Activated CD4-positive, alpha-beta T cell treated with anti-CD3 and anti-CD28 coated beads for 1 hour (primary cell): ENCODE measurements at places on chromosomes 6 and 20.

DNA sequence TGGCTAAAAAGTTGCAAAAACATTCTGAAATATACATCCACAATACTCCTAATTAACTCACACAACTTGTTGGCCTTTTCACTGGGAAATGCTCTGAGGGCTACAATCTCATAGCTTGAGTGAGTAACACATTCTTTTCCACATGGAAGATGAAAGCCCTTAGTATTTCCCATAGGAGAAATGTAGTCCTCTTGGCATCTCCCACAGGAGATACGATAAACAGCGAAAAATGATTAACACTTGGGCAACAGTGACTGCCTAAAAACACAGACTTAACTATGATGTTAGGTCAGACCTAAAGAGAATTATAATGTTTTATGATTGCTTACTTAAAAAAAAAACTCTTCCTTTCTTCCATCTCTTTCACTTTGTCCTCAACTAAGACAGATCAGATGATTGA, 9.0 kb downstream of the MYLK4 start:
- no peak for DNase-seq

GRCh38 chr6:12361042-12361765, 71.0 kb downstream of the EDN1 start:
- no peak for DNase-seq

DNA sequence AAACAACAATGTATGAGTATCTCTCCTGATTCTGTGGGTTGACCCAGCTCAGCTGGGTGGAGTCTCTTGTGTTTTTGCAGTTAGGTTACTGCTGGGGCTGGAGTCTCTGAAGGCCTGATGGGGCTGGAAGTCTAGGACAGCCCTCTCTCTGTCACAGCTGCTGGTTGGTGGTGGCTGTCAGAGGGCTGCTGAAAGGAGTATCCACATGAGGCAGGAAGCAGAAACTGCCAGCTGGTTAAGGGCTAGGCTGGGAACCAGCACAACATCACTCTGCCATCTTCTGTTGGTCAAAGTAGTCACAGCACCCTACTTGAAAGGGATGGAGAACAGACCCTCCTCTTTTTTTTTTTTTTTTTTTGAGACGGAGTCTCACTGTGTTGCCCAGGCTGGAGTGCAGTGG, 10.0 kb upstream of the PACSIN1 start:
- no peak for DNase-seq

DNA sequence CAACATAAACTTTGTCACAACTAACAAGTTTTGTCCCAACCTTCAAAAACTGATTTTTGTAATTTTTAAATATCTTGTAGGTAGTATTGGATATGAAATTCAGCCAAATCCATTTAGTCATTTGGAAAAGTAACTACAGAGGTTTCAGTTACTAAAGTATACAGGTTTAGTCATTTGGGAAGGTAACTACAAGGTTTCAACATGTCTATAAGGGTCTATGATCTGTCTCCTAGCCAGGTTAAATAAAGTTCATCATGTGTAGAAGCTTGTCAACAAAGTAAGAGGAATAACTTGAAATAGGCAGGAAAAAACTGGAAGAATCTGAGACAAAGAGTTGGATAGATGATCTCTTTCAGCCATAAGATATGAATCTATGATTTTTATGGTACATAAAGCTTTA, 229.8 kb downstream of the COL12A1 start:
- no peak for DNase-seq

DNA sequence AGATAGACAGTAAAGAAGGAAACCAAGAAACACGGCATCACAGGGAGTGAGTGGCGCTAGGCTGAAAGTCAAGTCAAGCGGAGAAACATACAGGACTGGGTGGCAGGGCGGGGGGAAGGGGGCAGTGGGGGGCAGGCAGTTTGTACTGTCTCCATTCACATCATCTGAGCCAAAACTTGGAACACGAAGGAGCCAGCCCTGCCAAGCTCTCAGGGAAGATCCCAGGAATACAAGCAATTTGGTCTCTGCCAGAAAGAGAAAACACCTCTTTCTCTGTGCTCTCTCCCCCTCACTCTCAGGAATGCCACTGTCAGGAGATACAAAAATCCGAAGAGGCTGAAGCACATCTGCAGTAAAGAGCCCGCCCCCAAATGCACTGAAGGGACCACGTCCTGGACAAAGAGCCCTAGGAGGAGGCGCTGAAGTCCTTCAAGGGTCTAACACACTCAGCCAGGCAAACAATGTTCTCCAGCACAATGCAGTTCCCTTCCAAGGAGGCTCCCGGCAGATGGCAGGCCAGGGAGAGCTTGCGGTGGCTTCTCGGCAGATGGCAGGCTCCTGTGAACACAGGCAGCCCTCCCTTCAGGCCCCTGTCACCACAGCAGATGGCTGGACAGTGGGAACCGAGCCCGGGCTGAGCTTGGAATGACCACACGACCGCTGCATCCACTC, 90.0 kb downstream of the ATP9A start:
- DNase-seq: no peak

- peak; percentile 36 for DNase-seq
Measured at GRCh38 chr20:58692579-58693225, at the start of gene NPEPL1. TSS of gene NPEPL1 (plus strand) at chr20:58692800. CDS start at chr20:58692901, 101 bp downstream.

DNA sequence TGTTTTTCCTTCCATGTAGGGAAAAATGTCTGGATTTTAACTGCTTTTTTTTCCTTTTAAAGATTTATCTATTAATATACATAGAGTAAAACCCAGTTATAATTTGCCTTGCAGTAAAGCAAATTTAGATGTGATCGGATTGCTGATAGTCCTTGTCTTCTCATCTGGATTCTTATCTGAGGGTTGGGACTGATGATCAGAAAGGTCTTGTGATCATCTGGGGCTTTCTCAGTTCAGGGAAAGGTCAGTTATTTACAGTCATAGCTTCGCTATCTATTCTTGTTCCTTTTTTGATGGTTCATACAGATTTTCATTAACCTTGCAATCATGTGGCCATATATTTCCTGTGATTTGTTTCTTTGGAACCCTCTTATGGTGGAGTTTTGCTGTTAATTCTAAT, 63.8 kb upstream of the CLDN20 start:
- DNase-seq: no peak

DNA sequence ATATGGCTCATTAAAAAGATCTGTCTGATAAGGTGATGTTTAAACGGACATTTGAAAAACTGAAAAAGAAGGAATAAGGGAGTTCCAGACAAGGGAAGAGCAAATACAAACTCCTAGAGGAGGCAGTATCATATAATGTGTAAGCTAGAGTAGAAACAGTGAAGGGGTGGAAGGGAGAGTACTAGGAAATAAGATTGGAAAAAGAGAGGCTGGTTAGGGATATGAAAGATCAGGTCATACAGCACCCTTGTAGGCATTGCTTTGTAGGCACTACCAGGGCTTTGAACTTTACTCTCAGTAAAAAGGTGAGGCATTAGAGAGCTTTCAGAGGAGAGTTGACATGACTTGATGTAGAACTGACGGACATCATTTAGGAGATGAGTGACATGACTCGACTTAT, 85.7 kb downstream of the MLIP start:
- no peak for DNase-seq
